ENCODE measurements at places on chromosomes 7 and 10.
A peak's percentile ranks its signal among the peaks of the same experiment; 100 is the strongest.

- no peak for DNase-seq
Observed at GRCh38 chr7:150979713-150980390, 1.7 kb upstream of the KCNH2 start.

DNA sequence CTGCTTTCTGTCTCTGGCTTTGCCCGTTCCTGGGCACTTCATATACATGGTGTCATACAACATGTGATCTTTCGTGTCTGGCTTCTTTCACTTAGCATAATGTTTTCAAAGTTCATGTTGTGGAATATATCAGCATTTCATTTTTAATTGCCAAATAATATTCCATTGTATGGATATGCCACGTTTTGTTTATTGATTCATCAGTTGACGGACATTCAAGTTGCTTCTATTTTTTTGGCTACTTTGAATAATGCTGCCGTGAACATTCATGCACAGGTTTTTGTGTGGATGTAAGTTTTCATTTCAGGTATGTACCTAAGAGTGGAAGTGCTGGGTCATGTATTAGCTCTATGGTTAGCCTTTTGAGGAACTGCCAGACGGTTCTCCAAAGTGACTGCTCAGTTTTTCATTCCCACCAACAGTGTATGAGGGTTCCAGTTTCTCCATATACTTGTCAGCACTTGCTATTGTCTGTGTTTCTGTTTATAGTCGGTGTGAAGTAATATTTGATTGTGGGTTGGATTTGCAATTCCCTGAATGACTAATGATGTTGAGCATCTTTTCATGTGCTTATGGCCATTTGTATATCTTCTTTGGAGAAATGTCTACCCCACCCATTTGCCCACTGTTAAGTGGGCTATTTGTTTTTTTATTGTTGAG is 401.4 kb upstream of the GALNT17 start:
- DNase-seq: no peak

- DNase-seq: no peak
Observed at GRCh38 chr10:115649217-115649616, 556.1 kb downstream of the ATRNL1 start.

- DNase-seq: no peak
Observed at GRCh38 chr10:18214691-18215563, 74.7 kb downstream of the CACNB2 start.

DNA sequence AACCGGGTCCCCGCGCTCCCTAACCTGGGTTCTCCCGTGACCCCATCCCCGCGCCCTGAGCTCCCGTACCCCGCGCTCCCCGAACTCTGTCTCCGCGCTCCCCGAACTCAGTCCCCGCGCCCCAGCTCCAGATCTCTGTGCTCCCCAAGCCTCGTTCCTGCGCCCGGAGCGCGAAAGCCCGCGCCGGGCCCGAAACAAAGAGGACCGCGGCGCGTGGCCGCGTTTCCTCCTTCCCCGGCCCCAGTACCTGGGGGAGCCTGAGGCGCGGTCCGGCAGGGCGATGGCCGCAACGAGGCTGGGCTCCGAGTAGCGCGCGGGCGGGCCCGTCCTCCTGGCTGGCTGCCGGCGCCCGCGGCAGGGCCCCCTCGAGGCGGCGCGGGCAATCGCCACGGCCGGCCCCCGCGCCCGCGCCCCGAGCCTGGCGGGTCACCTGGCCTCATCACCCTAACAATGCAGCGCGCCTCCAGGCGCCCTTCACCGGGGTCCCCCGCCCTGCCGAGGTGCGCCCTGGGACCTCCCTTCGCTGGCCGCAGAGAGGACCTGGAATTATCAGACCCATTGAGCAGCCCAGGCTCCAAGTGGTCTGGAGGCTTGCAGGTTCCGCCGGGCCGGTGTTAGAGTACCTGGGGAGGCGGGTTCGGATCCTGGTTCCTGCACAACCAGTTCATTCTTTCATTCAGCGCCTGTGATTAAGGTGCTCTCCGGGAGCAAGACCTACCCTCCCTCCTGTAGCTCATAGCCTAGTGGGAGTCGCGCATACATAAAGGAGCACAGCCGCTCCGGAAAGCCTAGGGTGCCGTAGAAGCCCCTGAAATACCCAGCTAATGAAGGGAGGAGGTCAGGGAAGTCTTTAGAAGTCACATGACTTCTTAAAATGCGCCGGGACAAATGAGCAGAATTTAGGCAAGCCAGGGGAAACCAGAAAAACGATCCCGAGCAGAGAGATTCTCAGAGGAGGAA is at the start of gene TNS3:
TNS3 (minus strand) TSS at position 308 of the 960 bp plus-strand sequence. CDS start 142,475 bp downstream, outside the sequence.
- DNase-seq: peak; percentile 65

DNA sequence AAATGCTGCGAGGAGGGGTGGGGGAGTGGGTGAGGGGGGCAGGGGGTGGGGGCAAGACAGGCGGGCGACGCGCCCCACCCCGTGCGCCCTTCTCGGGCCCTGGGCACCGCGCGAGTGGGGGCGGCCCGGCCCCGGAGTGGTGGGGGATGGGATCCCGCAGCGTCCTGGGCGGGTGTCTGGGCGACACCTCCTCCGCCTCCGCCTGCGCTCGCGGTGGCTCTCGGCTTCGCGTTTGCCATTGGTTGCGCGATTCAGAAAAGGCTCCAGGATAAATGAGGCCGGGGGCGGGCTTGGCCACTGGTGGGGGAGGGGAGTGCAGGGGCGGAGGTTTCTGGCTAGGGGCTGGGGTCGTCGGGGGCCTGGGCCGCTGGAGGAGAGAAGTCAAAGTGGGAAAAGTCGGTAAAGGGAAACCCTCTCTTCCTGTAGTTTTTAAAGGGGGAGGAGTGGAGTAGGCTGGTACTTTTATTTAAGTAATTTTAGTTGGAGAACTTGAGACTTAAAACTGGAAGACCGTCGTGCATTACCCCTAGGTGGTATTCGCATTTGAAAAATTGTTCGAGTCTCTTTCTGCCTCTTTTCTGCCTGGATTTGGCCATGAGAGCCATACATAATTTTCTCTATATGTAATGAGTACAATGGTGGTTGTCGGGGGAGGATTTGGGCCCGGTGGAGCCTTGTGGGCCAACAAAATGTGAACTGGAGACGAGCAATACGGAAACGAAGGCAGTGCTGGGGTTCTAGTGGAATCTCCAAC is 992 bp upstream of the IGF2BP3 start:
- peak; percentile 95 for DNase-seq

GRCh38 chr10:21498377-21498776 is 27.1 kb downstream of the SKIDA1 start:
- no peak for DNase-seq

GRCh38 chr10:43214956-43215561 is 51.8 kb downstream of the RASGEF1A start:
- DNase-seq: peak; percentile 42

- DNase-seq: no peak
Observed at GRCh38 chr7:140489026-140489359, 9.7 kb upstream of the MKRN1 start.

DNA sequence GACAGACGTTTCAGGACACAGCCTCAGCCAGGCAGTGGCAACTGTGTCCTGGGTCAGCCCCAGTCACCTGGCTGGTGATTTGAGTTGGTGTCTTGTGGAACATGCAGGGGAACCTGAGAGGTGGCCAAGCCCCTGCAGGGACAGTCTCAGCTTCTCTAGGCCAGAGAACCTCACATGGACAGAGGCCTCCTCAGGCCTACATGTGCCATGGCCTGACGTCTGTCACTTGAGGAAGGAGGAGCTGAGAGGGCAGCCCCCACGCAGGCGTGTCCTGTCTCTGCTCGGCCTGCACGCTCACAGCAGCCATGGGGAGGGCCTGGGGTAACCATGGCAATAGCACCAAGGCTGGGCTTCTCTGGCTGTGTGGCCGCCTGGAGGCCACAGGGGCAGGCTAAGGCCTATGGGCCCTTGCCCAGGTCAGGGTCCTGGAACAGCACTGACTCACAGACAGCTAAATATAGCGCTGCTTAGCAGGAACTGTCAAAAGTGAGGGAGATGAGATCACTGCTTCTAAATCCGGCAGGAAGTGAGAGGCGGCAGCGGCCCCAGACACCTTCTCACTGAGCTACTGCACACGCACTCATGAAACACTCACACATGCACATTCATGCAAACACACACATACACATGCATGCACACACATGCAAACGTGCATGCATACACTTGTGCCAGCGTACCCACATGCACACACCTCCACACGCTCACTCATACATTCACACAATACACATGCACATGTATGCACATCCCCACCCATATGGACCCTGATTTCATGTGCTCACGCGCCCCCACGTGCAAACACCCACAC is 57.0 kb downstream of the YKT6 start:
- DNase-seq: no peak

GRCh38 chr10:116697816-116698215 is 44.5 kb downstream of the HSPA12A start:
- DNase-seq: no peak

DNA sequence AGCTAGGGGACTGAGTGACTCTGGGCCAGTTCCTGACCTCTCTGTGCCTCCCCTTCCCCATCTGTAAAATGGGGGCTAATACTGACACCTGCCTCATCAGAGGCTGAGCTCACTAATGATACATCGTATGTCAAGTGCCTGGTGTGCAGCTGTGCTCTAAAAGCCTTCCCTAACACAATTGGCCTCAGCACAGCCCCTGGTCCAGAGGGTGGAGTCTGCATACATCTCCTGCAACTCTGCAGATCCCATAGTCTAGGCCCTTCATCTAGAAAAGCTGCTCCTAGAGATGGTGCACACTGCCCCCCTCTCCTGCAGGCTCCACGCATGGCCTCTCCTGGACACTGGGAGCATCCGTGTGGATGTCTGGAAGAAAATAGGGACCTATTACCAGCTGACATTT is 255.0 kb downstream of the RPS24 start:
- DNase-seq: no peak
